Endodermal cell (in vitro differentiated cells): ENCODE measurements at places on chromosomes 12 and 14.

DNA sequence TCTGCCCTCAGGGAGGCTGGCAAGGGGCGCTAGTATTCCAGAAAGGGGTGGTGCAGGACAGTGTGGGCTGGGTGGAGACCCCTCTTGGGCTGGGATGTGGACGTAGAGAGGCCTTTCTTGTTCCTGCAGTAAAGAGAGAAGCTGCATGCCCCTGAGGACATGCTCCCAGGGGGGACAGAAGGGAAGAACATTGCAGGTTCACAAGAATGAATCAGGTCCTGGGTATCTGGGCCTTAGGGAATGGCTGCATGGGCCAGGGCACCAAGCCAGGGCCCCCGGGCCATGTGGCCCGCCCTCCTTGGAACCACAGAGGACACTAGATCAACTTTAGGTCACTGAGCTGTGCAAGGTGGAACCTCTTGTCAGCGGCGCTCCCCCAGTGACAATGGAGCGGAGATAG, 51.8 kb downstream of the ZNF664 start:
- no peak for DNase-seq

- DNase-seq = no peak
Observed at GRCh38 chr14:37083599-37083998, 88.8 kb downstream of the SLC25A21 start.

GRCh38 chr12:53499266-53500141, at the start of gene MAP3K12:
Gene MAP3K12 (minus strand): TSS chr12:53499458. CDS start chr12:53487391, 12,067 bp downstream.
- peak; percentile 93 for DNase-seq

GRCh38 chr12:39966721-39967120, 139.2 kb downstream of the SLC2A13 start:
- no peak for DNase-seq

DNA sequence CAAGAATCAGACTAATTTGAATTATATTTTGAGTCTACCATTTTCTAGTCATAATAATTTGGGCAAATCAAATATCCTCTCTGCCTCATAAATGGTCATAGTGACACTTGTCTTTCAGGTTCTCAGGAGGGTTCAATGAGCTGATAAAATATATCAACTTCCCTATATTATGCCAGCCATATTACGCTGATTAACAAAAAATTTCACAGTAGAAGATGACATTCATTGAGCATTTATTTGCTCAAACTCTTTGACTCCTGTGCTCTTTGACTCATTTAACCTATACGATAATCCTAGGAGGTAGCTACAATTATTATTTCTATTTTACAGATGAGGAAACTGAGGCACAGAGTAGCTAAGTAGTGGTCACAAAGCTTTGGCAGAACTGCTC, 60.0 kb upstream of the CCDC91 start:
- no peak for DNase-seq

GRCh38 chr12:49345051-49345824, 1.4 kb upstream of the DNAJC22 start:
- DNase-seq = peak; percentile 88

GRCh38 chr14:49480053-49480760, 106.0 kb downstream of the RPS29 start:
- DNase-seq = no peak

- peak; percentile 91 for DNase-seq
Observed at GRCh38 chr14:97458661-97459579, 661.7 kb downstream of the VRK1 start.
